ENCODE measurements at places on chromosomes 13 and 19.

DNA sequence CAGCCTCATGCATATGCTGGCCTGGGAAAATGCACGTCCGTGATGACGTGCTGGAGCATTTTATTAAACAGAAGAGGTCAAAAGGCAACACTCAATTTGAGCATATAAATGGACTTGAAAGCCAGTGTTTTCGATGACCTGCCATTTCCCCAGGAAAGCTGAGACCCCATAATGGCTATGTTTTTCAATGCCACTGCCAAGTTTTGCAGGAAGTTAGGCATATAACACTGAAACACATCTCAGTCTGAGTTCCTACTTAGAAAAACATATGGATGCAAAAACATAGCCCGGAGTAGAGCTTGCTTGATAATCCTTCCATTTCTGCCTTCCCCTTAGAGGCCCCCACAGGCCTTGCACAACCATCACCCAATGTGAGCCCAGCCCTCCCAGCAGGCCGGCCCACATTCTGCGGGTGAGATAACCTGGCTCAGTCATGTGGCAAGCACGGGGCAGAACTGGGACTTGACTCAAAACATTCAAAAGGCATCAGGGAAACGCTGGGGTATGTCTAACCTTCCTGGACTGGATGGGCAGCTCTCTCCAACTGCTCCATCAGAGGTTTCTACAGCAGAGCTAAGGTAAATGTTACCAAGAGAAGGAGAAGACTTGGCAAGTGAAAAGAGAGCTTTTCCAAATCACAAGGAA, 24.9 kb downstream of the EPS15L1 start:
- peak; percentile 71 for ATAC-seq

GRCh38 chr13:22561581-22561980, 619.2 kb upstream of the SGCG start:
- ATAC-seq = no peak

- no peak for ATAC-seq
Measured at GRCh38 chr13:63129995-63130394, 1714.3 kb upstream of the PCDH20 start.

- no peak for ATAC-seq
Measured at GRCh38 chr19:45112111-45112827, 19.3 kb downstream of the PPP1R37 start.

GRCh38 chr13:30022796-30023195, 172.4 kb upstream of the UBL3 start:
- no peak for ATAC-seq

- ATAC-seq = no peak
Measured at GRCh38 chr19:58181902-58182576, 822 bp upstream of the ZNF274 start.

- no peak for ATAC-seq
Measured at GRCh38 chr19:30752876-30753275, 380.7 kb downstream of the ZNF536 start.

GRCh38 chr13:98096059-98096458, 46.8 kb upstream of the FARP1 start:
- no peak for ATAC-seq

DNA sequence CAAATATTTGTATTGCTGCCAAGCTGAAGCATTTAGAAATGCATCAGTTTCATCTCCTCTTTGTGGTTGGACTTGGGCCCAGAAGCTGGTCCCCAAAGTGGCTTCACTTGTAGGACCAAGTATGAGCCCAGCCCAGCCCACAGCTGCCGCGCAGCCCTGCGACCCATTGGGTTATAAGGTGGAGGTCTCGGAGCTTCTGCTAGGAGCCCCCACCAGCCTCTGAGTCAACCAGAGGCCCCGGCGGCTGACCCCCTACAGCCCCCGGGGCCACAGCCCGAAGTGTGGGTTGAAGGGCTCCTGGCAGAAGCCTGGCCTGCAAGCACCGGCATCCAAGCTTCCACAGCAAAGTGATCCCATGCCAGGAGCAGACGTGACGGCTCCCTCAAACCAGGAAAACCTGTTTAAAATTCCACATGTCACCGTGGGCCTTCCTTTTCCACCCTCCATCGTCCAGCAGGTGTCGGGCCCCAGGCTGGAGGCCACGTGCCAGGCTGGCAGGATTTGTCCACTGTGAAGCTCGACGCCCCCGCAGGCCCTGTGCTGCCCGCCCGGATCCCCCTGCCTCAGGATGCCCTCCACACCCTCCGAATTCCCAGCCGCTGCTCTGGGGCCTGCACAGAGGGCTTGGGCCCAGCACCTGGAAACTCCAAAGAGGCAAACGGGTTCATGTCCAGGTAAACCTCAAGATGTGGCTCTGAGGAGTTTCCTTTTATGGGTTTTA, 54.7 kb downstream of the C13orf46 start:
- no peak for ATAC-seq

DNA sequence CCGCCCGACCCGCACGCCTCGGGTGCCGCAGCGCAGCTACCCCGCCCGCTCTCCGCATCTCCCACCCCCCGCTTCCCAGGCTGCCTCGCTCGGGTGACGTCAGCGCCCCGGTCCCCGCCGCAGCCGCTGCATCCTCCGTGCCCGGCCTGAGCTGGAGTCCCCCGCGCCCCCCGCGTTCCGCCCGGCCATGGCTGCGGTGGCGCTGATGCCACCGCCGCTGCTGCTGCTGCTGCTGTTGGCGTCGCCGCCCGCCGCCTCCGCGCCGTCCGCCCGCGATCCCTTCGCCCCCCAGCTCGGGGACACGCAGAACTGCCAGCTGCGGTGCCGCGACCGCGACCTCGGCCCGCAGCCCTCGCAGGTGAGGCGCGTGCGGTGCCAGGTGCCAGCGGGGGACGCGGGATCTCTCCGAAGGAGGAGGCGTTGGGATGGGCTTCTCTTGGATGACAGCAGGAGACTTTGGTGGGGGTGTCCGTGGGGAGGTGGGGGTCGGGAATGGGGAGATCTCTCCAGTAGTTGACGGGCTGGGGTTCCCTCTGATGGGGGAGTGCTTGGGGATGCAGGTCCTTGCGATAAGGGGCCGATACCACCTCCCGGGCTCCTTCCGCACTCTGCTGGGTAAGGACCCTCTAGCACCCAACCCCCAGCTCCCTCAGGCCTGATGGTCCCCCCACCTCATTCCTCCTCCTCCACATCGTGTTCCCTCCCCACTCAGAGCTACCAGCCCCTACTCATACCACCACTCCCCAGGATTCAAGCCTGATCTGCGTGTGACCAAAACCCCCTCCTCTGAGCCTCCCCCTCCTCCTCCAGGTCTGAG, at the start of gene TMEM59L:
TMEM59L (plus strand) TSS at position 99 of the 817 bp plus-strand sequence; CDS start at position 188, 89 bp downstream.
- ATAC-seq = peak; percentile 47

GRCh38 chr13:68304286-68304893, 1074.3 kb upstream of the PCDH9 start:
- no peak for ATAC-seq

- no peak for ATAC-seq
Measured at GRCh38 chr13:40667622-40667978, 1.2 kb upstream of the FOXO1 start.

DNA sequence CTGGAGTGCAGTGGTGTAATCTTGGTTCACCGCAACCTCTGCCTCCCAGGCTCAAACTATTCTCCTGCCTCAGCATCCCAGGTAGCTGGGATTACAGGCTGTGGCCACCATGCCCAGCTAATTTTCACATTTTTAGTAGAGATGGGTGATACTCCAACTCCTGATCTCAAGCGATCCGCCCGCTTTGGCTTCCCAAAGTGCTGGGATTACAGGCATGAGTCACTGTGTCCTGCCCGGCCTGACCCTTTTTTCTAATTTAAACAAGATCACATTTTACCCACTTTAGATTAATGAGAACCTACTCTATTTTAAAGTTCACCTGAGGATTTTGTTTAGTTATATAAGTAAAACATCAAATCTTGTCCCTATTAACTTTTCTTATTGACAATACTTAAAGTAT, 91.8 kb upstream of the POSTN start:
- ATAC-seq = no peak

- no peak for ATAC-seq
Measured at GRCh38 chr13:33180122-33180804, 105.3 kb downstream of the STARD13 start.
